Stomach (tissue), 19 donors: ENCODE measurements at places on chromosomes 16 and 17.

DNA sequence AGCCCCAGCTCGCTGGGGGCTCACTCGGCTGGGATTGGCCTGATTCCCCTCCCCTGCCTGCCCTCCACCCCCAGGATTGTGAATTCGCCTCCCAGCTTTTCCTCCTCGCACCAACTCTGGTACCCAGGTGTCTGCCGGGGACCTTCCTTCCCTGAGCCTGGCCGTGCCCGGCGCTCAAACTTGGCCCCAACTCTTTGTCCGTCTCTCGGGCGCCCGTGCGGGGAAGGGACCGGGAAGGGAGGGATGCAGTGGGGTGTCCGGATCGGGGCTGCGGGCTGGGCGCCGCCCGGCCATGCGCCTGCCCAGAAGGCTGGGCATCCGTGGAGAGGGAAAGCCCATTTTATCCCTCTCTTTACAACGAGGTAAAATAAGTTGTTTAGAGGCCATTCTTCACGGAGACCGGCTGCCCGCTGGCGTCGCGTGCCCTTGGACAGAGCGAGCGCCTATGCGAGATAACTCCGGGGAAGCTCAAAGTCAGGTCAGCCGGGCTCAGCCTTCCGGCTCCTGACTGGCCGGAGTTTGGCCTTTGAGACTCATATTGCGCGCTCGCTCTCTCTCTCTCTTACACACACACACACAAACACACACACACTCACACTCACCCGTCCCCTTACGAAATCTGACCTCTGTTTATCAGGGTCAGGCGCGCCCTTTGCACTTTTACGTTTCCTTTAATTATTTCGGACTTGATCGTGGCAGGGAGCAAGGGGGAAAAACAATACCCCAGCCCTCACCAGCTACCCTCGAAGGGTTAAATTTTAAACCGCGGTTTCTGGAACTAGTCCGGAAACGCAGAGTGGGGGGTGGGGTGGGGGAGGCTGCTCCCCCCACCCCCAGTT is 774 bp upstream of the MAF start:
- peak; percentile 72 for DNase-seq

DNA sequence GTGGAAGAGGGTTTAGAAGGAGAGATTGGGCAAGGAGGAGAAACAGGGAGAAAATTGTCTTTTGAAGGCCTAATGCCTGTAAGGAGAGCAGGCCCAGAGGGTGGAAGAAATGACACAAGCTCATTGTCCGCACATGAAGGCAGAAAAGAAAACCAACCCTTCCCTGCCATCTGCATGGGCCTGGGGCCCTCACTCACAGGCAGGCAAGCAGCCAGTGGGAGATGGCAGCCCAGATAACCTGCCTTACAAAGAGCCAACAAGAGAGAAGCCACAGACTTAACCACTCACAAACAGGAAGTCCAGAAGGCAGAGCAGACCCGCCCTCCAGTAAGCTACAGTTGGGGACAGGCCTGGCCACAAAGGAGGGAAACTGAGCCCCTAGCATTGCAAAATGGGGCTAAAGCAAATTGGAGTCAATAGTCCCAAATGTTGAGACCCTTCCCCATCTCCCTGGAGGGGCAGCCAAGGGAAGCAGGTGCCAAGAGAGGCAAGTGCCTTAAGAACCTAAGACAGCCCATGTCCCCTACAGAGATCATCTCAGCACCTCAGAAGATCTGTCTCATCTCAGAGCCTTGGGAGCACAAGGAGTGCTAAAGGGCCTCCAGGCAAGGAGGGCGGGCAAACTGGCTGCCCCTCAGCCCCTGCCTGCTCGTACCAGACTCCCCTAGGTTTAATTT is 7.3 kb upstream of the TSPOAP1 start:
- peak; percentile 68 for DNase-seq

DNA sequence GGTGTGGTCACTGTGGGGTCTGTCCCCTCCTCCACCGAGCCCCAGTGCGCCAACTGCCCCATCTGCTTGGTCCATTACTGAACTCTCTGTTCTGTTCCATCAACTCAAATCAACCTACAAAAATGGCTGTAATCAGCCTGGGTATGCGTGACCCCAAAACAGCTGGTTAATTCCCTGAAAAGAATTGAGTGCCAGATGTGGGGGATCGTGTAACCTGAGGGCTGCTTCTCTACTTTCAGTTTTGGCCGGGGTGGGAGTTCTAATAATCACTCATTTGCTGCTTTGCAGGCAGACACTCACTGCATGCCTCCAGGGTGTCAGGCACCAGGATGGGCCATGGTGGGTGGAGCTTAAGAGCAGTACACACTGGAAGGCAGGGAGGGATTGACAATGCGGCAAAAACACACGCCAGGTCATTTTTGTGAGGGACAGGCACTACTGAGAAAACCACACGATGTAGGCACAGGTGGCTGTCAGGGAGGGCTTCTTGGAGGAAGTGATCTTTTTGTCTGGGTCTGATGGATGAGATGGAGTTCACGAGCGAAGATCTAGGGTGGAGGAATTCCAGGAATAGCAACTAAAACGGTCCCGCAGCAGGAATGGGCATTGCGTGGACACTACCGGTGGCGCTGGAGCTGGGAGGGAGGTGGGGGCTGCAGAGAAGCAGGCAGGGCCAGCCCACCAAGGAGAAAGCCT is 30.4 kb upstream of the SSTR5 start:
- DNase-seq, result no peak

DNA sequence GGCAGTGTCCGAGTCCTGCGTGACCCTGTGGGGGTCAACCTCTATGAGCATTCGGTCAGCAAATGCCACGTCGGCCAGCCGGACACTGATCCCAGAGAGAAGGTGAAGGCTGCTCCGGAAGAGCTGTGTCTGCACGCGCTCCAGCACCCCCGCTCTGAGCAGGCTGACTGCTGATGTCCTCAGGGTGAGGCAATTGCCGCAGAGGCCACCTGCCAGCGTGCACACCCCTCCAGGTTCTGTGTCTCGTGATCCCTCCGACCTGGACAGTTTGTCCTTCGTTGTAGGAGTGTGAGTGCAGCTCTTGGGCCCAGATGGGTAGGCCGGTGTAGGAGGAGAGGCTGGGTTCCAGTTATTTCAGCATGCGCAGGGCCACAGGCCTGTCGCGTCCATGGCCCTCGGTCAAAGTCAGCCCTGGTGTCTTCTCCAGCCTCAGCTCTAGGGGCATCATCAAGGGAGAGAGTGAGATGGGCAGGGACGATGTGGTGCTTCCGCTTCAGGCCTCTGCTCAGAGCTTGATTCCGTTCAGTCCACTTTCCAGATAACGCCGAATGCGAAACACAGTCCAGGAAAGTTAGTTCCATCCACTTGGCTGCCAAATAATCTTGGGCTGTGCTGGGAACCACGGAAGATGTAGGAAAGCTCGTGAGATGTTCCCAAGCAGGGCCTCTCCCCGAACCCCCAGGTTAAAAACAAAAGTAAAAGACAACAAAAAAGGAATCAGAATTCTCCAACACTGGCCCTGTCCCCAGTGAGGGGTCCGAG is 15.1 kb upstream of the NCBP3 start:
- DNase-seq, result no peak

DNA sequence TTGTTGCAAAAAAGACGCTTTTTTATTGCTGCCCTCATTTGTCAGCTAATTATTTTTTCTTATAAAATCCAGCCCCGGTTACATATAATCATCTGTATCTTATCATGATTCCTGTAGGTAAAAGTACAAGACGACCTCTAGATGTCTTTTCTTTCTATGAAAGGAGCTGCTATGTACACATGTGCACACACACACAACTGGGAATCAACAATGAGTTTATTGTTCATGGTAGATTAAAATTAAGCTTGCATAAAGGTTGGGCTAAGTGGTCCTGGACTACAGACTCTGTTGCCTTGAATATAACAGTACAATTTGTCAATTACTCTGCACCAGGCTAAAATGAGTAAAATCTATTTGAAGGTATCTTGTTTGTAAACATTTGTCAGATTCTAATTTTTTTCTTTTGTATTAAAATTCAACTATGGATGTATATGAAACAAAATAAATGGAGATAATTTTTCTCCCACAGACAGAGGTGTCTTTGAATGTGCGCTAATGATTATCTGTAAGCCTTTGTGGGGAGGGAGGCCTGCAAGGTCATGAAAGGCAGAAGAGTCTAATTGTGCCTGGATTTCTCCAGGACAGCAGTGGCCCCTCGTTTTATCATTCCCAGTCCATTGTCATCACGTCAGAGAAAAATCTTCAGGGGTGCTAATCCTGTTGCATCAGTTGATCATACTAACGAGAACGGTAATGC is 13.4 kb downstream of the C17orf58 start:
- DNase-seq, result no peak

- DNase-seq, result no peak
These were observed 65.7 kb upstream of the LYRM9 start for GRCh38 chr17:27958708-27959381.

GRCh38 chr17:33562792-33563191 is 269.7 kb upstream of the ASIC2 start:
- DNase-seq, result no peak

DNA sequence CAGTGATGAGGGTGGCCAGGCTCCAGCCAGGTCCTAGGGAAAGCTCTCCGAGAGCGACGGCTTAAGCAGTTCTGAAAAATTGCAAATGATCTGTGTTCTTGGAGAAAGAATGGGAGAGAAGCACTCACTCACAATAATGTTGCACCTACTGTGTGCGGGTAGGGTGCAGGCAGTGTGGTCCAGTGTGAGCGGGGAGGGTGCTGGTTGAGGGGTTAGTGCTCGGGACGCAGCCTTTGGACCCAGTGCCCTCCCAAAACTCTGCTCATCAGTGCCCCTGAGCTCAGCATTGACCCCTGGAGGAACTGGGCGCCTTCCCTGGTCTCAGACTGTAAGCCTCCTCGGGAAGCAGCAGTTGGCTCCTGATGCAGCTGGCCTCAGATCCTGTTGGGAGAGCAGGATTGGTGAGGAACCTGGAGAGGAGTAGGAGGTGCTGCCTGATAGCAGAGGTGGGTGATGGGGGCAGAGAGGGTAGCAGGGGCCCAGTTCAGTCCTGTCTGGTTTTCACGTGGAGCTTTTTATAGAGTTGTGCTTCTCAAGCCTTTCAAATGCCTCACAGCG is 23.6 kb upstream of the ZNF750 start:
- no peak for DNase-seq

- peak; percentile 88 for DNase-seq
These were observed 76.7 kb upstream of the CBX4 start for GRCh38 chr17:79915850-79916430.

- peak; percentile 77 for DNase-seq
These were observed 20.4 kb upstream of the CDYL2 start for GRCh38 chr16:80824623-80825364.

DNA sequence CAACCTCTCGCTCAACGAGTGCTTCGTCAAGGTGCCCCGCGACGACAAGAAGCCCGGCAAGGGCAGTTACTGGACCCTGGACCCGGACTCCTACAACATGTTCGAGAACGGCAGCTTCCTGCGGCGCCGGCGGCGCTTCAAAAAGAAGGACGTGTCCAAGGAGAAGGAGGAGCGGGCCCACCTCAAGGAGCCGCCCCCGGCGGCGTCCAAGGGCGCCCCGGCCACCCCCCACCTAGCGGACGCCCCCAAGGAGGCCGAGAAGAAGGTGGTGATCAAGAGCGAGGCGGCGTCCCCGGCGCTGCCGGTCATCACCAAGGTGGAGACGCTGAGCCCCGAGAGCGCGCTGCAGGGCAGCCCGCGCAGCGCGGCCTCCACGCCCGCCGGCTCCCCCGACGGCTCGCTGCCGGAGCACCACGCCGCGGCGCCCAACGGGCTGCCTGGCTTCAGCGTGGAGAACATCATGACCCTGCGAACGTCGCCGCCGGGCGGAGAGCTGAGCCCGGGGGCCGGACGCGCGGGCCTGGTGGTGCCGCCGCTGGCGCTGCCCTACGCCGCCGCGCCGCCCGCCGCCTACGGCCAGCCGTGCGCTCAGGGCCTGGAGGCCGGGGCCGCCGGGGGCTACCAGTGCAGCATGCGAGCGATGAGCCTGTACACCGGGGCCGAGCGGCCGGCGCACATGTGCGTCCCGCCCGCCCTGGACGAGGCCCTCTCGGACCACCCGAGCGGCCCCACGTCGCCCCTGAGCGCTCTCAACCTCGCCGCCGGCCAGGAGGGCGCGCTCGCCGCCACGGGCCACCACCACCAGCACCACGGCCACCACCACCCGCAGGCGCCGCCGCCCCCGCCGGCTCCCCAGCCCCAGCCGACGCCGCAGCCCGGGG is 1.3 kb downstream of the FOXC2 start:
- DNase-seq, result no peak

DNA sequence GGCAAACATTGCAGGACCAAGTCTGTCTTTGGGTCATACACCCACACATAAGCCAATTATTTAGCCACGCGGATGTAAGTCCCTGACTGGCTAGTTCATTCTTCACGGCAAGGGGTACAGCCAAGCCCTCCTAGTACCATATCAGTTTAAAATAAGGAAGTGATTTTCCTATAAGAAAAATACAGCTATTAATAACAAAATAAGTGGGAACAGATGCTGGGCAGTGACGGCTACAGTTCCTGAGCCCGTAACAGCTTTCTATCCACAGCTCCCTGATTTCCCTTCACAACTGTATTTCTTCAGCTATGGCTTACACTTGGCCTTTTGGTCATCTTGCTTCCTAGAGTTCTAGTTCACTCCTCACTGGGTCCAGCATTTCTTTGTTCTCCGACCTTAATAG is 542.4 kb upstream of the C16orf82 start:
- no peak for DNase-seq

DNA sequence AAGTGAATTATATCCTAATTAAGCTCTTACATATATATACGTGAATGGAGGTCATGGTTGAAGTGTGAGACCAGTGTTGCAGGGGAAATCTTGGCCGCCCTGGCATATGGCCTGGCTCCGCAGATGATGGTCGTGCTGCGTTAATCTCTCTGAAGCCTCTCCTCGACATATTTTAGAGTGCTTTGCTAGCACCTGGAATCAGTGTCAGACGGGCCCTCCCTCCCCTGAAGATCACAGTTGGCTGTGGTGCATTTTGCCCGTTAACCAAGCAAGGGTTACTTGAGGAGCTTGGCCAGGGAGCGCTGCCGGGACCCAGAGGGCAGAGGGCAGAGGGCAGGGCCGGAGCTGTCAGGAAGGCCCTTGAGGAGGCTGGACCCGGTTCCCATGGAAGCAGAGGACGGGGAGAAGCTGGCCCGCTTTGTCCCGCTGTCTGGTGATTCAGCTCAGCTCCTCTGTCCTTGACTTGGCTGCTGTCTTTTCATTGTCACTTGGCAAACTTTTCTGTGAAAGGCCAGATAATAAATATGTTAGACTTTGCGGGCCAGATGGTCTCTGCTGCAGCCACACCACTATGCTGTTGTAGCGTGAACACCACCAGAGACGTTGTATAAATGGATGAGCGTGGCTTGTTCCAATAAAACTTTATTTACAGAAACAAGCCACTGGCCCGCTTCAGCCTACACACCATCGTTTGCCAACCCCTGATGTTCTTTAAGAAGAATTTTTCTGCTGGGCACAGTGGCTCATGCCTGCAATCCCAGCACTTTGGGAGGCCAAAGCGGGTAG is 32.3 kb downstream of the CIBAR2 start:
- DNase-seq, result no peak

- no peak for DNase-seq
These were observed 42.7 kb upstream of the C16orf82 start for GRCh38 chr16:27024010-27024409.

GRCh38 chr16:72815348-72816318 is 232.3 kb downstream of the ZFHX3 start:
- DNase-seq, result no peak

GRCh38 chr16:83400234-83400633 is 407.5 kb upstream of the HSBP1 start:
- no peak for DNase-seq

GRCh38 chr17:47902039-47902744 is 6.2 kb downstream of the SP2 start:
- DNase-seq, result no peak

- no peak for DNase-seq
These were observed 24.4 kb downstream of the YWHAE start for GRCh38 chr17:1375615-1376014.

GRCh38 chr17:2867441-2868424 is 71.5 kb downstream of the RAP1GAP2 start:
- DNase-seq, result no peak
